ENCODE measurements at places on chromosomes 12 and 14.

DNA sequence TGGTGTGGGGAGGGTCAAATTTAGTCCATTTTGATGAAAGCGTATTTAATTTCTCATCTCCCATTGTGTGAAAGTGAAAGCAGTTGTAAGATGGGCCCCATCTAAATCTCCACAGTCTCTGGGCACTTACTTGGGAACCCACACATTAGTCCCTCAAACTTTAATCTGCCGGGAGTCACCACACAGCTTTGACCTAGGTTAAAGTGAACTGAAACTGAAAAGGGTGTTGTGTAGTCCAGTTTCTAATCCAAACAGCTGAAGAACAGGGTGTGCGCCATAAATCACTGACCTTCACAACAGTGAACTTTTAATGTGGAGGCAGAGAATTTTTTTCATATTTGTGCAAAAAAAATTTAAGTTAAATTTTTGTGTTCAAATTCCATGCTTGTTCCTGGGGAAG lies 48.4 kb upstream of the PTPRO start:
- DNase-seq = no peak

- no peak for DNase-seq
These were observed 196.5 kb upstream of the FRMD6 start for GRCh38 chr14:51455041-51455835.

DNA sequence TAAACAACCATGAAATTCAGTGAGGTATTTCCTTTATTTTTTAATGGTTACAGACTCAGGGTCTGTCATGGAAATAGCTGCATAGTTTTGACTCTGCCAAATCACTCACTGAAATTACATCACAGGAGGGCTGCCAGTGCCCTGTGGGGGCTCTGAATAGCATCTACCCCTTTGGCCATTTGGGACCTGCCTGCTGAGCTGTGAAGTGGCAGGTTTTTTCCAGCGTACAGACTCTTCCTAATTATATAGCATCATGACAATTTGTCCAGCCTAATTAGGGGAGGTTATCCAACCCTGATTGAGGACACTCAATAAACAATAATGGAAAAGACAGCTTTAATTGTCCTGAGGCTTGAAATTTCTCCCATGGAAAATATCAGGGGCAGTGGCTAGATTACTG lies 1.8 kb upstream of the COCH start:
- no peak for DNase-seq

GRCh38 chr12:87848248-87848868 lies 180.8 kb downstream of the C12orf50 start:
- DNase-seq = no peak

DNA sequence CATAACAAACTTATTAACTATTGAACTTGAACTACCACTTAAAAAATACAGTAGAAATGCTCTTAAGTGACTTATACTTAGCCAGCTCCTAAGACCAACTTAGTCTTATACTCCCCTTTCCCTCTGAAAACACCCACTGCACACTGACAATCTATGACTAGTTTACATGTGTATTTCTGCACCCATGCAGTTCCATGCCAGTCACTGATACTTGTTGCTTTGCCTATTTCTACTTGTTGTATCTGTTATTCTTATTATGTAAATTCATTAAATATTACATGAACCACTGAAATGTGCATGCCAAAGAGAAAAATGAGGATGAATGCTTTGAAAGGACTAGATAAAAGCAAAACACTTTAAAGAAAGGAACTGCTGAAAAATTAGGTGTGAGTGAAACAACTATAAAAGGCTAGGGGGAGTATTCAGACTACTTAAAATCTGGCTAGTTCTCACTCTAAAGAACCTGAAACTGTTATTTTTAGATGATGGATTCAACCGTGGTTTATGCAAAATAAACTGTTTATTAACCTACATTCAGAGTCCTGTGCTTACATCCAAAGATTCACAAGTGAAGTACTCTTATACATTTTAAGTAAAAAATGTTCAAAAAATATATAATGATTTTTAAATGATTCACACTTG lies 74.7 kb downstream of the RPS6KA5 start:
- no peak for DNase-seq

DNA sequence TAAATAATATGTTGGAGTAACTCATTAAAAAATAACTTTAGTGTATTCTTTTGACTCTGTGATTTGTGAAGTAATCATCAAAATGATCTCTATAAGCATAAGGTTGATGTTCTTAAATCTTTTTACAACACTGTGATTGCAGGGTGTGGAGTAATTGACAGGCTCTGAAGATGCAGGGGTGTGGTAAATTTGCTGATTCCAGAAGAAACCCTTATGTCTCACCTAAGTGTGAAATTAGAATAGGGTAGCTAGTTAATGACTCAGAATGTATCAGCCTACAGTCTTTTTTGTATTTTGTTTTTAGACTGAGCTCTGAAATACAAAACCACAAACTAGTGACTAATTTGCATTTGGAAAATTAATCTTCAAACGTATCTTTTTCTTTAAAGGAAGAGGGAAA lies 5.9 kb downstream of the PRPF39 start:
- DNase-seq = no peak

- DNase-seq = no peak
These were observed 2.3 kb upstream of the CEBPE start for GRCh38 chr14:23121361-23121771.

DNA sequence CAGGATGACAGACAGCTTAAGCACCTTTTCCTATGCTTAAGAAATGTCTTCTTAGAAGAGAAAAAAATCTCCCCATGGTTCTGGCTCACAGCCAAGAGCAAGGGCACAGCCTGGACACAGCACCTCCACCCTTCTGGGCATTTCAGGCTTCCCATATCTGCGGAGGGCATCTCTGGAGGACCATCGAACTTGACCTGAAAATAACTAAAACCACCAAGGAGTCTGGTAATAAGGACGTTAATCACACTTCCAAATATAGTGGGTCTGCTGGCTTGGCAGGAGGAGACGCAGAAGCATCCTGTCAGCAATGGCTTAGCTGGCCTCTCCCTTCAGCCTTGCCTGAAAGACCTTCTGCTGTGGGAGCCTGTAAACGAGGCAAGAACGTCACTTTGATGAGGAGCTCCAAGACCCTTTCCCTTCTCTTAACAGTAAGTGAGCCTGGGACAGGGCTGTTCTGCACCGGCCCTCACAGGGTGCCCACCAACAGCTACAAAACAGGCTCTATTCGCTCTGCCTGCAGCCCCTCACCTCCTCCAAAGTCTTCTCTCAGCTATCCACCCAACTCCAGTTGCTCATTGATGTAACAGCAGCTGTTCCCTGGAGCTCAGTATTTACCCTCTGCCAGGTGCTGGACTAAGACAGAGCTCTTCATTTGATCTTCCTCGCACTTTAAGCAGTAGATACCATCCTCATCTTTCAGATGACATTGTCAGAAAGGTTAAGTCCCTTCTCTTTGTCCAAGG lies 13.2 kb downstream of the SETD3 start:
- no peak for DNase-seq

DNA sequence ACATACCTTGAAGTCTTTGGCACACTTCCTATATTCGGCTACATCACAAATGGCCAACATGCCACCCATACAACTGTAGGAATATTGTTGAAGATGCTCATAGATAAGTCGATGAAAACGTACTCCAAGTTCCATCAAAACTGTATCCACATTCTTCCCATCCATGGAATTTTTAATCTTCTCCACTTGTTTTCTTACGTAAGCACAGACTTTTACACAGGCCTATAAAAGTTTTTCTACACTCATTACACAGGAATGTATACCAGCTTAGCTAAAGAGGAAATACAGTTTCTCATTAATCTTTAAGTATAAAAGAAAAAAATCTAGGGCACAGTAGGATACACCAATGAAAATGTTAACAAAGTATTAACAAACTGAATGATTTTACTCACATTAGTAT lies 59.1 kb downstream of the EXOC5 start:
- DNase-seq = no peak

GRCh38 chr14:99838639-99839134 lies 45.5 kb downstream of the EML1 start:
- no peak for DNase-seq

- DNase-seq = no peak
These were observed 8.6 kb downstream of the EVL start for GRCh38 chr14:100073576-100074430.

DNA sequence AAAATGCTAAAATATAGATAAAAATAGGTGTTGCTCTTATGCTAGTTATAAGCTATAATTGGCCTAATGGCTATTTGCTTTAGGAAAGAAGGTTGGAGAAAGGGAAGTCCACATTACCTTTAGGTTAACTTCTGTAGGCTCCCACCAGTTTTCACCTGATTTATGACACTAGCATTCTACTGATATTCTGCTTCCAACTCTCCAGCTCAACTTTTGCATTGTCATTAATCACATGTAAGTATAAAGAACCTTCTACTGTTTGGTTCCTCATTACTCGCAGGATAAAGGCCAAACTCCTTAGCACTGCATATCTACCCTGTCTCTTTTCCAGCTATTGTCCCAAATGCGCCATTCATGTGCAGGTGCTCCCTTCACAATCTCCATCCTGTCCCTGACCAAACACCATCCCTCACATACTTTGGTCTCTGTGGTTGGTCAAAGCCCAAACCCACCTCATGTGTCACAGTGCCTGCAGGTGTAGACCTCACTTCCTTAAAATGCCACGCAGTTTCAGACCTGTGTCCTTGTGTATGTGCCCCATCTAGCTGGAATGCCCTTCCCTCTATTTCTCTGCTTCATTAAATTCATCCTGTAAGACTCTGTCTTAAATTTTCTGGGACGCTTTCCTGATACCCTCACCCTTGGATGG lies 3.3 kb downstream of the DDHD1 start:
- DNase-seq = no peak

- no peak for DNase-seq
These were observed 47.2 kb downstream of the CCDC91 start for GRCh38 chr12:28237423-28237822.

DNA sequence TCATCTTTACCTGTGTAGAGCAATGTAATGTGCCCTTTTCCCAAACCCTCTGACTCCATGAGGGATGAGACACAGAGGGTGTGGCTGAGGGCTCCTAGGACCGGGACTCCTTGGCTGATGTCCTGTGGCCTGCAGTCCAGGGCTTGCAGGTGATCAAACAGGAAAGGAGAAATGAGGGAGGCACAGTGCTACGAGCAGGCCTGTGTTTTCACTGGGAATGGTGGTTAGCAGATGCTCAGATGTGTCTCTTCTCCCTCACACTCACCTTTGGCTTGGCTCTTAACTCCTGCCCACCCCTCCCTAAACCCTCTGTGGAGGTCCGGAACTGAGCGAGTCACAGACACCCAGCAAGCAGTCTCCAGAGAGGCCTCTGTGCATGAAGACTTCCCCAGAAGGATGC lies 254.4 kb downstream of the DAD1 start:
- no peak for DNase-seq

DNA sequence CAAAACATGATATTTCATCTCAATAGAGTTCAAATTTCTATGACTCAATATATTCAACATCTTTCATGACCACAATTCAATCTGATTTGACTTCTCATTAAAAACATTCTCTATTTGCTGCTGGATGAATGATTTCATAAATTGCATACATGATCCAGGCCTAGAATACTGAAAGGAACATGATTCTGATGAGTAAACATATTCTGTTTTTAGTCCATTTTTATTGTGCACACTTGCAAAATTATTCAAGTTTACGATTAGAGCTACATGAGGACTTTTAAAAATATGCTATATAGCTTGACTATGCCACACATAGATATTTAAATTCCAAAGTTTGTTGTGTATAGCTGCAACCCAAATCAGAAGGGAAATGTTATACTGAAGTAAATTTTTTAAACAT lies 273.8 kb upstream of the GRIP1 start:
- DNase-seq = no peak

DNA sequence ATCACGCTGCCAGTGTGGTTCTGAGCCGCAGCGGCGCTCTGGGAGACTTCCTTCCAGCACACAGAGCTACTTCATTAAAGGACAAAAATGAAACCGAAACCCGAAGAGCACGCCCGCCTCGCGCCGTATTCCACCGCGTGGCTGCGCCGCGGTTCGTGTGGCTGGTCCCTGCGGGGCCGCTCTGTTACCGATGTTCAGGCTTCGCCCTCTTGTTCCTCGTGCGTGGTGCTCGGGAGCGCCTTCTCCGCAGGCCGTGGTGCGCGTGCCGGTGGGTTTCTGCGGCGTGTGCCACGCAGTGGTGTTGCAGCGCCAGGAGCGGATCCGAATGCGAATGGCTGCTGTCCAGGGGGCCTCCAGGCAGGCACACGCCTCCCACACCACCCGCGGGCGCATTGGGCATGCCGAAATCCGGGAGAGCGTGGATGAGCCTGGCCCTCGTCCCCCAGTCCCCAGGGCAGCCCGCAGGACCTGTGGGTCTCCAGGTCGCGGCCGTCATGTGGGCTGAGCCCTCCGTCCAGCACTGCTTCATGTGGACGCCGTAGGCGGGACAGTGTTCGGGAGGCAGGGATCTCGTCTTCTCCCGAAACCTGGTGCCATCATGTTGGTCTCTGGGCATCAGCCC lies 91.2 kb downstream of the ADGRD1 start:
- no peak for DNase-seq

DNA sequence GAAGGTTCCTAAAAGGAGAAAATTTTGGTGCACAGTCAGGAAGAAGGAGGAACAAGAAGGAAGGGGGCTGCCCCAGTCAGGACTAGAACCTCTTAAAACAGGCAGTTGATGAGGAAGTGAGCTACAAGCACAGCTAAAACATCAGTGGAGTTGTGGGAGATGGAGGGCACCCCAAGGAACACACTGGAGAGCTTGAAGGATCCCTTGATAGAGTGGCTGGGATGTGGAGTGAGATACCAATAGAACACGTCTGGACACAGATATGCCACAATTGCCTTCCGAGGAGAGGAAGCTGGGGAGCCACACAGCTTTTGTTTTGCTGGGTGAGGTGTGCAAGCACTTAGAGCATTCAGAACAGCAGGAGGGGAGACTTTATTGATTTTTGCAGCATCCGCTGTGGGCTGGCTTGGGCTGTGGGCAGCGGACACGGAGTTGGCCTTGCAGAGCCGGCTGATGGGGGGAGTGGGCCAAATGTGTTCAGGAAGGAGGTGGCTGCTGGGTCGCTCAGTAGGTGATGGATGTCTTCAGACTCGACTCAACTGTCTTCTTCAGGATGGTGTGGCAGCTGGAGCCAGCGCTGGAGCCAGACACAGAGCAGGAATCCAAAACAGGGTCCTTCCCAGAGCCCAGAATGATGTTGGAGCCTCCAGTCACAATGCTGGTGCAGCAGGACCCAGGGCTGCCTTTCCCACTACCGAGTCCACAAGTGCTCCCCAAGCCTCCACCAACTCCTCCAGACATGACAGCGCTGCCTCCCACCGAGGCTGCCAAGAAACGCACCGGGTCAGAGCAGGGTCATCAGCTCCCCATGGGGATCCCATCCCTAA lies 4.7 kb upstream of the KRT79 start:
- no peak for DNase-seq

- DNase-seq = no peak
These were observed 115.2 kb downstream of the ITPR2 start for GRCh38 chr12:26717757-26718156.

DNA sequence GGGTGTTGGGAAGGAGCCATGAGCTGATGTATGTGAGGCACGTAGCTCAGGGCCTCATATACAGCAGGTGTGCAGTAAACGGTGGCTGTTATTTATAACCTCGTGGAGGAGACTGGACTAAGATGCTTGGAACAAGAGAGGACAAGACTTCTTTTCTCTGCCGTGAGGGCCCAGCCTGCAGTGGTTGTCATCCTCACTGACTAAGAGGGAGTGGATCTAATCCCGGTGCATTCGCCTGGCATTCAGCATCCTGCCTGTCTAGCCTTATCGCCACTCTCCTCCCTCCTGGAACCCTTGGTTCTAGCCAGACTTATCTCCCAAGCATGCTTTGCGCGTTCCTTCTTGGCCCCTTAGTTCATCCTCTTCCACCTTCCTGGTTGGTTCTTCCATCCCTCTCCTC lies 3.9 kb downstream of the TSPAN9 start:
- no peak for DNase-seq

- DNase-seq = no peak
These were observed 151.7 kb upstream of the DDHD1 start for GRCh38 chr14:53304726-53305381.

All from GOT3 (cell line).